ENCODE measurements at places on chromosomes 5 and 9.

DNA sequence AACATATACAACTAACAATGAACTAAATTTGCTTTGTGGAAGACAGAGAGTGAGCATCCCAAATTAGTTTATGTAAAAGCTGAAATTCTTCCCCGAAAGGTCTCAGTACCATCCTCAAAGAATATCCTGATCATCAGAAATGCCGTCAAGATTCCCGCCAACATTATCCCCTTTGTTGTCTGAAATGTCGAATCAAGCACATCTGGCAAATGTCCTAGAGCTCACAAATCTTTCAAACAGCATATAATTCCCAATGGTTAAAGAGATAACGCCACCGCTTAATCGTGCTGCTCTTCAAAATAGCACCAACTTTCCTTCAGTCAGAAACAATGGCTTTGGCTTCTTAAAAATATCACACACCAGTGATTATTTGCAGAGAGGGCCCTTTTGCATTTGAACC, 23.8 kb downstream of the MORN5 start:
- DNase-seq = no peak

- no peak for DNase-seq
Measured at GRCh38 chr9:90064248-90064647, 459.4 kb downstream of the GADD45G start.

DNA sequence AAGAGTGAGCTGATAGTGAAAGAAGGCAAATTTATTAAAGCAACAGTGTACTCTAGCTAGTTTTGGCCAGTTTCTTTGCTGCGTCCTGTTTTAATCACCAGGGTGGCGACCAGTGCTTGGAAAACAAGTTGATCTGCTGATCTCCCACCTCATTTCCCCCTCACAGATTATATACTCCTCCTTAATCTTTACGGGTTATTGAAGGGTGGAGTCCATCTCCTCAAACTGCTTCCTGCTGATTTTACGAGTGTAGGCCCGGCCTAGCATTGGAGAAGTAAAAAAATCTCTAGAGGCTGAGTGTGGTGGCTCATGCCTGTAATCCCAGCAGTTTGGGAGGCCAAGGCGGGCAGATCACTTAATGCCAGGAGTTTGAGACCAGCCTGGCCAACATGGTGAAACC, 14.0 kb upstream of the CFAP95 start:
- DNase-seq = no peak

DNA sequence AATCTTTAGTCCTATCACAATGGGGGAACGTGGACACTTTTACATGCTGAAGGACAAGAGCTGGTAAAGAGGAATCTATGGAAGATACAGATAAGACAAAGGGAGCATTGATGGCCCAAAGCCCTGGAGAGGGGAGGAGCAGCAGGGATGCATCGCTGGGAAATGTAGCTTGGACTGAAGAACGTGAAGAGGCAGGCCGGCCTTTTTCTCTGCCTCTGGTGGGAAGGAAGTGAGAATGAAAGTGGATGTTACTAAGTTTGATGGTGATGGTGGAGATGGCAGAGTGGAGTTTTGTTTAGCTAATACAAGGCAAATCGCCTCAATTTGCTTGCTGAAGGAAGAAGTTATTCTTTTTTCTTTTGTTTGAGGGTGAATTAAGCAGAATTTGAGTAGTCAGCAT, 124.6 kb upstream of the TAF11L2 start:
- no peak for DNase-seq

- DNase-seq = no peak
Measured at GRCh38 chr5:26940994-26941393, 97.4 kb downstream of the CDH9 start.

DNA sequence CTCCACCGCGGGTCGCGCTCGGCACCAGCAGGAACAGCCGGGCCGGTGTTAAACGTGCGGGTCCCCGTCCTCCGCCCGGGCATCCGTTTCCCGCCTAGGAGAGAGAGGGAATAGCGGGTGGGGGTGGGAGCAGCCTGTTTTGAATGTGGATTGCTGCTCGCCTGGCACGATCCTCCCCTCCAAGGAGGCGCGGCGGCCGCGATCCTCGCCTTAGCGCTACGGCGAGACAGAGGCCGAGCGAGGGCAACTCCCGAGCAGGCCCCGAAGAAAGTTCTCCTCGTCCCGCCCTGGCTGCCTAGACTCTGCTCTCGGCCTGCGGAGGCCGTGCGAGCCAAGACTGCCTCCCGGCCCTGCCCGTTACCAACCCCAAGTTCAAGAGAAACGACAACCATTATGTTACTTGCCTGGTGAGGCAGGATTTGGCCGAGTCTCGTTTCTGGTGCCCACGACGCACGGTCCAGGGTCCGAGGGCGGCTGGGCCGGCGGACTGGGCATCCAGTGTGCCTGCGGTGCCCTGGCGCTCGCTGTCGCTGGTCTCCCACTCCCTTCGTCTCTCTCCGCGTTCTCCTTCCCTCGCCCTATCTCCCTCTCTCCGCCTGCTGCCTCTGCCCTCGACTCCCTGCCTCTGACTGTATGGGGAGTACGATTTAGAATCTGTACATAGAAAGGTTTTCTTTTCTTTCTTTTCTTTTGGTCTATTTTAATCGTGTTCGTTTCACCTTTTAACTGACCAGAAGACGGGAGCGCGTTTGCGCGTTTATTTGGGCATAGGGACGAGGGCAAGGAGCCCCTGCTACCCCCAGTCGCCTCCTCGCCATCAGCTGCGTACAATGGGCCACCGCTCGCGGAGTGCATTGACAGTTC, 724 bp downstream of the NR2F1-AS1 start:
- no peak for DNase-seq

GRCh38 chr5:128287740-128288139, 204.2 kb downstream of the SLC12A2 start:
- DNase-seq = no peak

DNA sequence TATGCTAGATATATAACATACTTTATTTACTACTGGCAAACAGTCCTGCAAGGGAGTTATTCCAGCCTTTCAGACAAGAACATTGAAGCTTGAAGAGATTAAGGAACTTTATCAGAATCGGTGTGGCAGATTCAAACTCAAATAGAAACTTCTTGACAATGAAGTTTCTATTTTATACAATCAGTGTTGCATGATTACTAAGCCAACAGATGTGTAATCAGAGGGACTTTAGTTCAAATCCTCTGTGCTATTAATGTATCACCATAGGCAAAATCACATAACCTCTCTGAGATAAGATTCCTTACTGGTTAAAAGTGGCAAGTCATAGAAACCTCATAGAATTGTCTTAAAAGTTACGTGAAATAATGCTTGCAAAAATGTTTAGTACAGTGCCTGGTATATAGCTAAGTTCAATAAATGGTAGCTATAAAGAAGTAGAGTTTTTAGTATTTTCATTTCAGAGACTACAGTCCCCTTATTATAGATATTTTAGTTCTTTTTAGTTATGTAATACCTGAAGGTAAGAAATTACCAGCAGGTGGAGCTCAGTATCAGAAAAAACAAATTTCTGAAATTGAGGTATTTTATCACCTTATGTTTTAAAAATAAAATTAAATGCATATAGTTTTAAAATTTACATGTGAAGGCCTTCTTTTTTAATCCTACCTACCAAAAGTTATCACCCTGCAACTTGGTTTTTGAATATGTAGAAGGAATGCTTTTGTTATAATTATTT, 172.1 kb downstream of the FER start:
- no peak for DNase-seq

GRCh38 chr9:75488719-75489110, 400.4 kb downstream of the OSTF1 start:
- no peak for DNase-seq

- no peak for DNase-seq
Measured at GRCh38 chr9:37486256-37486615, 488 bp downstream of the POLR1E start.

GRCh38 chr5:126137891-126138280, 285.3 kb upstream of the GRAMD2B start:
- DNase-seq = no peak

DNA sequence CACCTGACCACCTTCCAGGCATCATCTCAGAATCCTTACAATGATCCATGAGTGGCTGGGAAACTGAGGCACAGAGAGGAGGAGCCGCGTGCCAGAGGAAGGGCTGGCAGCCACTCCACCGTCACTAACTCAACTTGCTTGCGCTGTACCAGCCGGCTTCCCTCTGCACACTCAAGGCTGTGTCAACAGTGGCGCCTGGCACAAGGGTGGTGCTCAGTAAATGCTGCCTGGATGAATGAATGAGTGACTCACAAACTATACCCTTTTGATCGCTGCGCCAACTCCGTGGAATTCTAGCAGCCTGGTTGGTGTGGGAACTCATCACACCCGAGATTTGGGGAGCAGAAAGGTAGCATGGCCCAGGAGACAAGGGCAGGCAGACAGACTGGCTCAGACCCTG, 21.9 kb downstream of the PRRX2 start:
- no peak for DNase-seq

- DNase-seq = no peak
Measured at GRCh38 chr9:21097817-21098216, 20.1 kb upstream of the IFNB1 start.

DNA sequence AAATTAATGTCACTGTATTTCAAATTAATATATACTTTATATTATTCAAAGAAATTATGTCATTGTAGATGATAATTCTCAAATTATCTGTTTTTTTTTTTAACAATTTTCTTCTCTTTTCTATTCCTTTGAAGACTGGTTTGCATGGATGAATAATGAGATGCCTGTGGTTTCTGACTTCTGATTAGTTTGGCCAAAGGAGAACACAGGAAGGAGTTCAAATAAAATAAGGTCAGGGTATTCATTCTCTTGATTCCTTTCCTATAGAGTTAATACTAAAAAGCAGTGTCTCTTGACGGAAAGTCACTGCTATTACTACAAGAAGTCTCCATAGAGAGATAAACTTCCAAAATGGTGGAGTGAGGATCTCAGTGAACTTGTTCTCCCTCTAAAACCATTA, 279.6 kb upstream of the FTMT start:
- DNase-seq = no peak

- no peak for DNase-seq
Measured at GRCh38 chr5:72814104-72814503, 2.4 kb upstream of the TNPO1 start.

GRCh38 chr5:139315056-139315615, 21.6 kb downstream of the MATR3 start:
- DNase-seq = no peak

DNA sequence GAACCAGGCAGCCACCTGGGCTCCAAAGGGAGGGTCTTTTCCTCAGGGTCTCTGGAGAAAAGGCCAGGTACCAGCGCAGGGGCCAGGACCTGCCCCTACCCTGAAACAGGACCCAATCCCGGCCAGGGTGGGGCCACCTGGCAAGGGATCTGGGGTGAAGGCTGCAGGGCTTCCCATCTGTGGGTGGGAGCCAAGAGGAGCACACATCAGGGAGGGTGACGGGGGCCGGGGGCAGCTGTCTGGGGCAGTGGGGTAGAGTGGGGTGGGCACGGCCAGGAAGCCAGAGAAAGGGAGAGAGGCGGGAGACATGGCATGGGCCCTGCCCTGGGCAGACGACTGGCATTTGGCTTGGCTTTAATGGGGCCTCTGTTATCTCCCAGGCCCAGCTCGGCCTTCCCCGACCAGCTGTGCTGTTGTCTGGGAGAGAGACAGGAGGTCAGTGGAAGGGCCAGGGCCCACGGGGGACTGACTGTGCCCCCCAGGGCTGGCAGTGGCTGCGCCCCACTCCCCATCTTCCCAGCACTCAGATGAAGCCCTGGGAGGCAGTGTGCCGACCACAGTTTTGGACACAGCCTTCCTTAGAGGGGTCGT, 57.2 kb upstream of the RNF130 start:
- no peak for DNase-seq

DNA sequence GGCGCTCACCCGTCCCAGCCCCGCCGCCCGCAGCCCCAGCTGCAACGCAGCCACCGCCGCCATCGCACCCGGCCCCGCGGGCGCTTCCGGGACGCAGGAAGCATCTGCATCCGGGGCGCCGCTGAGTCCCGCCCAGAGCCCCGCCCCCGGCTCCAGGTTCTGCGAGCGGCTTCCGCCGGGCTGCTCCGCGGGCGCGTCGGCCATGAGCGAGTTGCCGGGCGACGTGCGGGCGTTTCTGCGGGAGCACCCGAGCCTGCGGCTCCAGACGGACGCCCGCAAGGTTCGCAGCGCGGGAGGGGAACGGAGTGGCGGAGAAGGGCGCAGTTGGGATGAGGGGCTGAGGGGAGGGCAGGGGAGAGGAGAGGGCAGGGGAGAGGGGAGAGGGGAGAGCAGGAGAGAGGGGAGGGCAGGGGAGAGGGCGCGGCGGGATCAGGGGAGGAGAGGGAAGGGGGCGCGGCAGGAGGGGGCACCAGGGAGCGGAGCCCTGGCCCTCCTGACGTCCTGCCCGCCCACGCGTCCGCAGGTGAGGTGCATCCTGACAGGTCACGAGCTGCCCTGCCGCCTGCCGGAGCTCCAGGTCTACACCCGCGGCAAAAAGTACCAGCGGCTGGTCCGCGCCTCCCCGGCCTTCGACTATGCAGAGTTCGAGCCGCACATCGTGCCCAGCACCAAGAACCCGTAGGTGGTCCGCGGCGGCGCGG, at the start of the genes SURF1 and SURF2:
Gene SURF1, minus strand, starts transcription at position 97 of the 701 bp plus-strand sequence. Its CDS starts 34 bp downstream, at position 63.
Gene SURF2, plus strand, starts transcription at position 160 of the 701 bp plus-strand sequence. Its CDS starts 43 bp downstream, at position 203.
- DNase-seq = no peak

GRCh38 chr5:165055476-165055875, 1550.1 kb downstream of the MAT2B start:
- no peak for DNase-seq

DNA sequence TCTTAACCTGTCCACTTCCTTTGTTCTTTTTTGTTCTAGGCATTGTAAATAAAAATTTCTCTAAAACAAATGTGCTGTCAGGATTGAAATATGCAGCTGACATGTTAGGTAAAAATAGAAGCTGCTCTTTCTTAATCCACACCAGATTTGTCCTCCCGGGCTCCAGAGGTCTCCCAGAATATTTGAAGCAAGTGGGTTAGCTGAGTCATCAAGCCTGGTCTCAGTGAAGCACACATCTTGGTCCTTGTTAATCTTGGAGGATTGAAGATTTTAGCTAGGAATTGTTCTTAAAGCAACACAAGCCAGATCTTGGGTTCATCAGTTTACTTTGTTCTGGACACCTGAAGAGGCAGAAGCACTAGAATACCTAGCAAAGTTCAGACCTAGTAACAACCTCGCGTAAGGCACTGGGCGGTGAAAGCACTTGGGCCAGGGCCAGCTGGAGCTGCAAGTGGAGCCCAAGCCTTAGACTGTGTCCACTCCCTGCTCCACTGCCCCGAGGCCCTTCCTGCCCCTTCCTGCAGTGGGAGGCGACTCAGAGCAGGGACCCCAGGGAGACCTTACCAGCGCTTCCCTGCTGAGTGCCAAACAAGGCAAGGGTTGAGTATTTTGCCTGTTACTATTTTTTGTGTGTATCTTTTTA, 36.5 kb downstream of the HABP4 start:
- no peak for DNase-seq

GRCh38 chr5:155001523-155001922, 12.0 kb upstream of the KIF4B start:
- no peak for DNase-seq

GRCh38 chr9:129335464-129336129, 157.5 kb upstream of the IER5L start:
- DNase-seq = no peak

GRCh38 chr9:4402501-4402900, 87.8 kb upstream of the SLC1A1 start:
- no peak for DNase-seq

GRCh38 chr5:14267991-14268708, 125.0 kb downstream of the TRIO start:
- DNase-seq = peak; percentile 96

- DNase-seq = peak; percentile 22
Measured at GRCh38 chr9:99820685-99821395, 845 bp upstream of the NR4A3 start.

- DNase-seq = no peak
Measured at GRCh38 chr5:67619235-67619634, 422.6 kb upstream of the CD180 start.

GRCh38 chr5:171453056-171453725, 33.7 kb downstream of the FGF18 start:
- no peak for DNase-seq

GRCh38 chr5:88826646-88827585, 56.1 kb downstream of the MEF2C start:
- no peak for DNase-seq

GRCh38 chr5:111412593-111412992, 99.7 kb downstream of the STARD4 start:
- no peak for DNase-seq
